ENCODE measurements at places on chromosomes 16 and 17.

DNA sequence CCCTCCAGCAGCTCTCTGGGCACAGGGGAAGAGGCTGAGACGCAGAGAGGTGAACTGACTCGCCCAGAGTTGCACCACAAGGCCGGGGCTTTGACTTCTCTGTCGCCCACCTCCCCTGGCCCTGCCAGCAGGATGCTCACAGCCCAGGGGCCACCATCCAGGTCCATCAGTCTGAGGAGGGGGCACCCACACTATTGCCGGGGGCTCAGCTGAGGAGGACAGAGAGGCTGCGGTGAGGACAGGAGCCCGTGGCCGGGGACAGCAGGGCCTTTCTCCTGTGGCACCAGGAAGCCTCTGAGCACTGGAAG, 32.6 kb downstream of the KDM8 start:
- DNase-seq, result no peak

DNA sequence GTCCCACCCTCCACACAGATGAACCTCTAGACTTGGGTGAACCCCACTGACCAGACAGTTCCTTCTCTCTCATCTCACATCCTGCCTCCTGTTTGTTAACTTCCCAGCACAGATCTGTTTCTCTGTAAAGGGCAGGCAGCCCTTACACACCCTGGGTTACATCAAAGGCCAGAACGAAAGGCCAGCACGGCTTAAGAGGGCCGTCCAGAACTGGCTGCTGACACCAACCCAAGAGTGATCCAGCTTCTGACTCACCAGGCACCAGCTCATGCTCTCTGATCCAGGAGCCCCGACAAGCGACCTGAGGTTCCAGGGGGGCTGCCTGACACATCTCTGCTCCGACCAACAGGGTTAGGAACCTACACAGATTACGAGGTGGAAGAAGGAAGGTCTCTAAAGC, 86.9 kb downstream of the MRM3 start:
- DNase-seq, result peak; percentile 56

GRCh38 chr16:85512808-85513115, 100.4 kb upstream of the GSE1 start:
- no peak for DNase-seq

- no peak for DNase-seq
Observed at GRCh38 chr16:73213732-73214455, 166.0 kb upstream of the ZFHX3 start.
